ENCODE measurements at places on chromosomes 1 and 21.

DNA sequence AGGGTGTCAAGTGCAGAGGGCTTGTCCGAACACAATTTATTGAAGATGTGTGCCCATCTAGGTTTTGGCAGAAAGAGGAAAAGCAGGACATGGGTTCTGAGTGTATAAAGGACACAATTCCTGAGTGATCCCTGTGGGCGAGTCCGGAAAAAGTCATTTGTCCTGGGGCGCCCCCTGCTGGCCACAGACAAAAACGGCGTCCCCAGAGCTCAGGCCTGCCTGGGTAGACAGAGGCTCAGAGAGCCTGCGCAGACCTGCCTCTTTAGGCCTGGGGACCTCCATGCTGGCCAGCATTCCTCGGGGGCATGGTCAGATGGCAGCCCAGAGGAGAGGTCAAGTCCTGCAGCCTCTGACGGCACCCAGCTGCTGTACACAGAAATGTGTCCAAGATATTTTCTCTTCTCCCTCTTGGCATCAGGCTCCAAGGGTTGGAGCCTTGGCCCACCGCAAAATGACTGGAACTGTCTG, 65.5 kb upstream of the LRP8 start:
- DNase-seq = peak; percentile 87

DNA sequence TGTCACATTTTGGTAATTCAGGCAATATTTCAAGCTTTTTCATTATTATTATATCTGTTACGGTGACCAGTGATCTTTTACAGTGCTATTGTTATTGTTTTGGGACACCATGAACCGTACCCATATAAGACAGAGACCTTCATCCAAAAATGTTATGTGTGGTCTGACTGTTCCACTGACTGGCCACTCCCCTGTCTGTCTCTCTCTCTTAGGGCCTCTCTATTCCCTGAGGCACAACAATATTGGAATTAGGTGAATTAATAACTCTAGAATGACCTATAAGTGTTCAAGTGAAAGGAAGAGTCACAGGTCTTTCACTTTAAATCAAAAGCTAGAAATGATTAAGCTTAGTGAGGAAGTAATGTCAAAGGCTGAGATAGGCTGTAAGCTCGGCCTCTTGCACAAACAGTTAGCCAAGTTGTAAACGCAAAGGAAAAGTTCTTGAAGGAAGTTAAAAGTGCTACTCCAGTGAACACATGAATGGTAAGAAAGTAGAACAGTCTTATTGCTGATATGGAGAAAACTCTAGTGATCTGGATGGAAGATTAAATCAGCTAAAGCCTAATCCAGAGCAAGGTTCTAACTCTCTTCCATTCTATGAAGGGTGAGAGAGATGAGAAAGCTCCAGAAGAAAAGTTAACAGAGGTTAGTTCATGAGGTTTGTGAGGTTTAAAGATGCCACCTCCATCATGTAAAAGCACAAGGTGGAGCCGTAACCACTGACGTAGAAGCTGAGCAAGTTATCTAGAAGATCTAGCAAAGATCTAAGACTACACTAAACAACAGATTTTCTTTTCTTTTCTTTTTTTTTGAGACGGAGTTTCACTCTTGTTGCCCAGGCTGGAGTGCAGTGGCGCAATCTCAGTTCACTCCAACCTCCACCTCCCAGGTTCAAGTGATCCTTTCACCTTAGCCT, 19.7 kb upstream of the DIPK1A start:
- no peak for DNase-seq

GRCh38 chr1:115006191-115006590, 23.4 kb upstream of the TSHB start:
- DNase-seq = no peak

DNA sequence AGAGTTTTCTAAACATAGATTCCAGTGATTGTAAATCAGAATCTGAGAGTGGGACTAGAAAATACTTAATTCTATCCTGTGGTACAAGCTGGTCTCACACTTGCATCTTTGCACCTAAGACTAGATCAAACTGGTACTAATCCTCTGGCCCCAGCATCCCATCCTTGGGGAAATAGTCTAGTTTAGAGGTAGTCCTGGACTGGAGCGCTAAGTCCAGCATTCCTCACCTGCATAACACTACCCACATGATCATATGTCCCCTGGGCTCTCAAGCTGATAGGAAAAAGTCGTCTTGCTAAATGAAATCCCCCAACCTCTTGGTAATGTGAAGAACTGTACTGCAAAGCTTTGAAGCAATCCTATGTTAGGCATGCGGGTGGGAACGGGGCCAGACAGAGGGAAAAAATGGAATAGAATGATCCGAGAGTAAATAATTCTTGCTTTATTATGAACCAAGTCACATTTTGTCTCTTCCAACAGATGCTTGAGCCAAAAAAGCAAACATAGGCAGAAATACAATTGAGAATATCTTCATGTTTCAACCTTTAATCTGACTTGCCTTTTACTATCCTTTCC, 4.8 kb downstream of the COX20 start:
- DNase-seq = no peak

DNA sequence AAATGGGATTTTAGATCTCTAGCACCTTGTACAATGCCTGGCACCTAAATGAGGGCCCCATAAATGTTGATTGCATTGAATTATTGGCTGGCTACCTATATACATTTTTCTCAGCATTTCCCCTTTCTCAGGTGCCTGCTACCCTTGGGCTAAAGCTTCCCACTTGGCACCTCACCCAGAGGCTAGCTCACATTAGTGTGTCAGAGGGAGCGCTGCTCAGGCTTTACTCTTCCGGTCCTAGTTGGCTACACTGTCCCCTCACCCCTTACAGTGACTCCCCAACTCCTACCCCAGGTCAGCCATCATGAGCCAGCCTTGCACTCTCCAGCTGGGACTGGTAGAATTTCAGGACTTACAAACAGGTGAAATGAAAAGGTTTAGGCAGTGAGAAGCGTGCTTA, 9.5 kb downstream of the TRAF5 start:
- DNase-seq = no peak

DNA sequence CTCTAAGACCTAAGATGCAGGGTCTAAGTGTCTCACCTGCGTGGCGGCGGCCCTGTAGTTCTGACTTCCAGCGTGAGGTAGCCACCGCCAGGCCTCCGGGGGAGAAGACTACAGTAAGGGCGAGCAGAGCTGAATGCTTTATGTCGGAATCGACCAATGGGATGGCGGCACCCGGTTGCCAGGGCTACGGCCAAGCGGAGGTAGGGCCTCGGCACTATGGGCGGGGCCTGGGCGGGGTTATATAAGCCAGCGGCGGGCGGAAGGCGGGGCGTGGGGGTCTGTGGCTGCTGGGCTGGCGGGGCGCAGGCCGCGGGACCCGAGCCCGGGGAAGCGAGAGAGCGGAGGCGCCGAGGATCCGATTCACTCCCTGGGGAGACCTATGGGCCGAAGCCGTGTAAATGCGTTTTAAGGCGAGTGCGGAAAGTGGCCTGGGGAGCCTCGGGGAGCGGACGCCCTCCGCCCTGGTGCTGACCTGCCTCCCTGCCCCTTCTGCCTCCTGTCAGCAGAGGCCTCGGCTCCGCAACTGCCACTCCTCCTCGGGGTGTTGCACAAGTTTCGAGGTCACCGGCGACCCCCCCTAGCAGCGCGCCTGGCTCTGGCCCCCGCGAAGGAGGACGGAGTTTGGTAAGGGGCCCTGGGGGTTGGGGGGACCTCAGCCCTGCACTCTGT, at the start of gene AZIN2:
TSS of gene AZIN2 (plus strand) at position 269 of the 669 bp plus-strand sequence. CDS start 1,097 bp downstream, outside the sequence.
- peak; percentile 99 for DNase-seq
